Lower lobe of right lung (tissue), 2 donors: ENCODE measurements at places on chromosomes 11 and 22. TPM values are rescaled to one million over a fixed set of nuclear protein-coding genes. Genes with fewer than 3 reads are reported as not detected.
A peak's percentile ranks its signal among the peaks of the same experiment; 100 is the strongest.

GRCh38 chr11:115322553-115323203 is 181.5 kb downstream of the CADM1 start:
- H3K36me3 ChIP-seq, result no peaks in the 10 kb centered on the region
- no peak for DNase-seq
- H3K4me3 ChIP-seq, result no peak overlapping the region

DNA sequence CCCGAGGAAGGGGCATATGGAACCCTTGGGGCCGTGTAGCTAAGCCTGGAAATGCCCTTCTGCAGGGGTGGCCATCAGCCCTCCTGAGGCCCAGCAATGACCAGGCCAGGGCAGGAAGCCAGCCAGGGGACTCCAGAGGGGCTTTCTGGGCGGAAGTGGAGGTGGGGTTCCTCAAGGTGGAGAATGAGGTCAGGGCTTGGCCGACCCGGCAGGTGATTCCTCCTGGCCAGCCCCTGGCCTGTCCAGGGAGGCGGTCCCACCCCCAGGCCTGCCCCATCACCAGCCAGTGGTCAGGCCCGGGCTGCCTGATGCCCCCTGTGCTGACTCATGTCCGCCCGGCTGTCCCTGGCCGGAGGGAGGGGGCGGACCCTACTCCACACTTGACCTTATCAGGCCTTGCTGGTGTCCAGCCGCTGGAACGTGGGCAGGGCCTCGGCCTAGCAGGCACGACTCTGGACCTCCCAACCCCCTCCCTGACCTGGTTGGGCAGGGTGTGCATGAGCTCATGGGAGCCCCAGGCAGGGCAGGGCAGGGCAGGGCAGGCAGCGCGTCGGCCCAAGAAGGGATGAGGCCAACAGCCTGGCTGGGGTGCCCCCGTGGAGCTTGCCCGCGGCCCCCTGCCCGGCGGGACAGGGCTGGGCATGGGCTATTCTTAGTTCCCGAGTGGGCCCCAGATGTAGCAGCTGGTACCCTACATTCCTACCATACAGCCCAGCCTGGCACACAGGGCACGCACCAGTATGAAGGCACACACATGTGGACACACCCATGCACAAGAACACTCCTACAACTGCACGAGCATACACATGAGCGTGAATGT is 35.9 kb downstream of the RPL3 start:
- peak; percentile 84 for DNase-seq
- no peak overlapping the region for H3K4me3 ChIP-seq
- H3K36me3 ChIP-seq, result no peaks in the 10 kb centered on the region
- peaks cover 61% of the 10 kb centered on the region for H3K4me1 ChIP-seq
- H3K27me3 ChIP-seq, result no peaks in the 10 kb centered on the region

GRCh38 chr11:75582895-75583717 is 21.1 kb downstream of the SERPINH1 start:
- no peaks in the 10 kb centered on the region for H3K27me3 ChIP-seq
- DNase-seq, result peak; percentile 78
- H3K27ac ChIP-seq, result peak overlapping the region; percentile 97
- H3K4me3 ChIP-seq, result peak overlapping the region; percentile 75
- peaks cover 18% of the 10 kb centered on the region for H3K4me1 ChIP-seq
- H3K36me3 ChIP-seq, result no peaks in the 10 kb centered on the region

The ZNRF3 gene
- total RNA-seq, result 11.3 TPM

DNA sequence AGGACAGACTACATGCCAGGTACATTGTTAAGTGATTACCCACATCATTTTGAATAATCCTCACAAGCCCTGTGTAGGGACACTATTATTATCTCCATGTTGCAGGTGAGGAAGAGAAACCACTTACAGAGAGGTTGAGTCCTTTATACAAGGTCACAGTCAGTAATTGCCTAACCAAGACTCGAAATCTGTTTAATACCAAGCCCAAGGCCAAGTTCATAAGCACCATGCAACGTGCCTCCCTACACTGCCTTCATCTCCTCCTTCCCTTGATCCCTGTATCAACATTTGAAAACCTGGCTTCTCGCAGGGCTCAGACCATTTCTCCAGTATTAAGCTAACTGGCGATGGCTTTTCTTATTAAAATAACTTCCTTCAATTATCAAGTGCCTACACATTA is 41.7 kb upstream of the SEZ6L start:
- H3K4me1 ChIP-seq, result no peaks in the 10 kb centered on the region
- no peaks in the 10 kb centered on the region for H3K36me3 ChIP-seq
- DNase-seq, result no peak
- peaks cover 12% of the 10 kb centered on the region for H3K27me3 ChIP-seq
- H3K4me3 ChIP-seq, result no peak overlapping the region
- H3K27ac ChIP-seq, result no peak overlapping the region

The PUS3 gene
- 10.0 TPM for total RNA-seq

The TRPC6 gene
- total RNA-seq, result 13.9 TPM
